ENCODE measurements at places on chromosomes 7 and 10.
A peak's percentile ranks its signal among the peaks of the same experiment; 100 is the strongest.

GRCh38 chr10:3813986-3814837, 29.2 kb upstream of the KLF6 start:
- DNase-seq = peak; percentile 73

DNA sequence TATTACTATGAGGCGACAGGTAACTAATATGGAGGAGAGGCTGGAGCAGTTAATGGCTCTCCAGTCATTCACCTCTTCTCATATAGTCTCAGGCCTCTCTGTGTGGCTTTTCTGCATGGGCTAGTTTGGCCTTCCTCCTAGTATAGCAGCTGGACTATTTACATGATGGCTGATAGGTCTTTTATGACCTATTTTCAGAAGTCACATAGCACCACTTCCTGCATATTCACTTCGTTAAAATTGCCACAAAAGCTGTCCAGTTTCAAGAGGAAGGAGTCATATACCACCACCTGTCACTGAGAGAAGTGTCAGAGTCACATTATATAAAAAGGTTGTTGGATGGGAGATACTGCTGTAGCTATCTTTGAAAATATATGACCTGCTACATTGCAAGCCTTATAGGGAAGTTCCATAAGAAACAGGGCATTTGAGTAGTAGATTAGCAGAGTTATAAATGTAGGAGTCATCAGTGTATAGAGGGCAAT, 8.0 kb upstream of the DMTF1 start:
- DNase-seq = no peak

GRCh38 chr7:668139-668931, 58.2 kb upstream of the DNAAF5 start:
- DNase-seq = peak; percentile 80

DNA sequence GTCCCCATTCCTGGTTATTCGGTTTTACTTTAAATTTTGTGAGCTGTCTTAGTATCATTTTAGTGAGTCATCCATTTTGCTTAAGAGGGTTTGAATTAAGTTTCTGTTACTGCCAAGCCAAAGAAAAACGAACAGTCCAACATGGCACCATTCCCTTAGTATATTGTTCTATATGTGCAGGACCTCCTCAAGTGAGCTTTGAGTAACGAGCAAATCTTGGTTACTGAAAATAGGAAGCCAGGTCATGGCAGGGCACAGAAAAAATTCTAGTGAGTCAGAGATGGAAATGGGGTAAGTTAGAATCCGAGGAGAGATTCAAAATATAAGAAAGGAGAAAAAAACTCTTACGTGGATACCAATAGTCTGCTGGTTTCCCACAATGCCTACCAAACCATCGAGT, 292.9 kb downstream of the BAMBI start:
- DNase-seq = peak; percentile 64

DNA sequence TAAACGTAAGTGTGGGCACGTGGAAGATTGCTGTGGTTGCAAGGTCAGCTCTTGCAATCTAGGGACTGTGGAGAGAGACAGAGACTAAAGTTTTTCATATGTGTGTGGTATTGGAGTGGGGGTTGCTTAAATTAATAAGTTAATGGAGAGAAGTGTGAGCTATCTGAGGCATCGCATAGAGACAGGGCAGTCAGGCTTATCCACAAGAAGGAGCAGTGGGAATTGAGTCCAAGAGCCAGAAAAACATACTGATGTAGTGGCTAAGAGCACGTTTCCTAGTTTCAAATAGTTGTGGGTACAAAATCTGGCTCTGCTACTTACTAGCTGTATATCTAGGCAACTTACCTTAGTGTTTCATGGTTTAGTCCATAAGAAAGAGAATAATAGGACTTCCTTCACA, 65.8 kb downstream of the SORCS3 start:
- no peak for DNase-seq

GRCh38 chr10:87613751-87614150, 45.9 kb upstream of the PAPSS2 start:
- no peak for DNase-seq

DNA sequence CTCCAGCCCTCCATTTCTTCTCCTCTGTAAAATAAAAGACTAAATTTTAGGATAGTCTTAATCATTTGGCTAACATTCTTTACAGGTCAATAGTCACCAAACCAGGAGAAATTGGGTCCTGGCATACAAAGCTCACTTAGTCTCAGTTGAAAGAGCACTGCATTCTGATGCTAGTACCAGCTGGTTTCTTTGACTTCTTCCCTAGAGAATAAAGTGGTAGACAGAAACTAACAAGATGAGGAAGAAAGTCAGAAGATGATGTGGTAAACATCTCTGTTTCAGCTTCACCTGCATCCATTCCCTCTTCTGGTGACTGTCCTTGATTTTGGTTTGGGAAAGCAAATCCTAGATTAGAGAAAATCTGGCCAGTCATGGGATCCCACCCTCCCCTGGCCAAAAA, 37.2 kb downstream of the NKX2-3 start:
- DNase-seq = no peak

DNA sequence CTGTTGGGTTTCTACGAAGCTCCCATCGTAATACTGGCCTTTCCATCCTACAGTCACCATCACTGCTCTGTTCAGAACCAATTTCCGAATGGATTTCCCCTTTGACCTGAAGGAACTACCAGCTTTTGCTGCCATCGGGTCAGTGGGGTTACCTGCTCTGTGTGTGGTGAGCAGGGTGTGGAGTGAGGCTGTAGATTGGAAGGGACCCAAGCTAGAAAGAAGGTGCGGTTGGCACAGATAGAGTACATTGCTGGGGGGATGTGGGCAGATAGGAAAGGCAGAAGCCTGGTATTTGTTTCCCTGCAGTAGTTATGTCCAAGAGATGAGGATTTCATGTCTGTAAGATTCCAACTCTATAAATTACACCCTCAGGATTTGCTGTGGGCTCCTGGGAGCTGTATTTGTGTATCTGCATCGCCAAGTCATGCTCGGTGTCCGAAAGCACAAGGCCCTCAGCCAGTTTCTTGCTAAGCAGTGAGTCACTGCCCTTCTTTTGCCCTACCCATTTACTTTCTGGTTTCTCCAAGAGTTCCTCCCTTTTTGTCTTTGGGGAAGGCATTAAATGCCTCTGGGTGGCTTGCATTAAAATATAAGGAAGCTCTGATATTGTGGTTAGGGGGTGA, 15.4 kb downstream of the CLCN1 start:
- DNase-seq = peak; percentile 91

DNA sequence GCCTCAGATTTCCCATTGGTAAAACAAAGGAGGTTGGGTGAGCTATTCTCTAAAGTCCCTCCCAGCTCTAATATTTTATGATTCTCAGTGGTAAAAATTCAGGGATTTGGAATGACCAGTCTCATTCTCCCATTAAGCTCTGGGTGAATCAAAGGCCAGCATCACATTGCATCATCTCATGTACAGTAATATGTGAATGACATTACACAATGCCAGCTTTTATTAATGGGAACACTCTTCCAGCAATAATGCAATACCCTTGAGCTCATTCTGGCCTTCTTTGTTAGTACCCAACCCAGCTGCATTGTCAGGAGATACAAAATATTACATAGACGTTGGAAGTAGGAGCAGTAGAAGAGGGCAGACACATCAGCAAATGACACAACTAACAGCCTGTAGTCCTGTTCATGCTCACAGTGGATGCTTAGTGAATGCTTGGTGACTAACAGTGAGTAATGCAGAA, 100.0 kb upstream of the EGR2 start:
- DNase-seq = peak; percentile 29

GRCh38 chr7:3922175-3922635, 621.2 kb downstream of the SDK1 start:
- DNase-seq = peak; percentile 94

GRCh38 chr7:7176406-7177043, 5.8 kb upstream of the C1GALT1 start:
- peak; percentile 92 for DNase-seq

GRCh38 chr10:77906951-77907421, 19.6 kb downstream of the DLG5 start:
- no peak for DNase-seq

- DNase-seq = peak; percentile 39
Observed at GRCh38 chr7:111855842-111856227, 293.5 kb upstream of the IMMP2L start.

- no peak for DNase-seq
Observed at GRCh38 chr7:38312821-38313220, 39.4 kb upstream of the TARP start.

DNA sequence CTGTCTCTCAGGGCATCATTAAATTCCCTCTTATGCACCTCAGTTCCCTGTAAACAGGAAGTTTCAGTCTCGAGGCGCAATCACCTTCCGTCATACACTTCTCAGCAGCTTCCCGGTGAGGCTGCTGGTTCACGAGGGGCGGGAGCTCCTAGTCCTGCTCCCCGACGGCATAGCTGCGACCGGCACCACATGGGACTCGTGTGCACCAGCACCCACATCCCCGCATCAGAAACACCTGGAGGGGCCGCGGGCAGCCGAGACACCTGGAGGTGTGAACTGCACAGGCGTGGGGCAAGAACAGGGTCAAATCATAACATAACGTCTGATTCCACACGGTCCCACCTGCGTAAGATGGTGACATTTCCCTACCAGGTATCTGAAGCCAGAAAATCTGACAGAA, 52.7 kb downstream of the DIP2C start:
- no peak for DNase-seq

DNA sequence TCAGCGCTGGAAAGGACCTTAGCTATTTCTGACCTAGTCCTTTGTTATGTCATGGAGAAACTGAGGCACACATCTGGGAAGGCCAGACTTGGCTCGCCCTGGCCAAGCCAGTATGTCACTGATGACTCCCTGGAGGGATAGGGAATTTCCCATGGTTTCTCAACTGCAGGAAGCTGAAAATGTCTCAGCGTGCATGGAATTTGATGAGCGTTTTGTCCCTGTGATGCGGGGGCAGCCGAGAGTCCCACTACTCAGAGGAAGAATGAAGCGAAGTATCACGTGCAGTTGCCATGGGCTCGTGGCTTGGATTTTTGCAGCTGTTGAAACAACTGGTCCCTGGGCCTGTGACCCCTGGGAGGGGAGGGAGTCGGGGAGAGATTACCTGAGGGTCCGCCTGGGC, 44.8 kb downstream of the CLIP2 start:
- peak; percentile 41 for DNase-seq

- no peak for DNase-seq
Observed at GRCh38 chr7:197413-198335, 5.3 kb downstream of the FAM20C start.

GRCh38 chr10:21317902-21318301, 207.6 kb downstream of the SKIDA1 start:
- peak; percentile 90 for DNase-seq

DNA sequence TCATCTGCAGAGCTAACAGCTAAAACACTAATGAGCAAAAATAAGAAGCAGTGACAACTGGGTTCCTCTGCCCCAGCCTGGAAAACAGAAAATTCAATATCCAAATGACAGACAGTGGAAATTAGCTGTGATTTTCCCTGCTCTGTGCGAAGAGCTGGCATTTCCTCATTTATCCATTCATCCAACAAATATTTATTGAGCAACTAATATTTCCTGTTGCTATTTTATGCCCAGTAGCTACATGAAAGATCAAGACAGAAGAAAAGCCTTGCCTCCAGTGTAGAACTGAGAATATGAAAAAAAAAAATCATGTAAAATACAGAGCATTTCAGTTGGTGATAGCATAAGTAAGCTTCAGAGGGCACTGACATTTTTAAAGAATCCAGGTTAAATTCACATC, 140.9 kb downstream of the ABCA13 start:
- DNase-seq = no peak

DNA sequence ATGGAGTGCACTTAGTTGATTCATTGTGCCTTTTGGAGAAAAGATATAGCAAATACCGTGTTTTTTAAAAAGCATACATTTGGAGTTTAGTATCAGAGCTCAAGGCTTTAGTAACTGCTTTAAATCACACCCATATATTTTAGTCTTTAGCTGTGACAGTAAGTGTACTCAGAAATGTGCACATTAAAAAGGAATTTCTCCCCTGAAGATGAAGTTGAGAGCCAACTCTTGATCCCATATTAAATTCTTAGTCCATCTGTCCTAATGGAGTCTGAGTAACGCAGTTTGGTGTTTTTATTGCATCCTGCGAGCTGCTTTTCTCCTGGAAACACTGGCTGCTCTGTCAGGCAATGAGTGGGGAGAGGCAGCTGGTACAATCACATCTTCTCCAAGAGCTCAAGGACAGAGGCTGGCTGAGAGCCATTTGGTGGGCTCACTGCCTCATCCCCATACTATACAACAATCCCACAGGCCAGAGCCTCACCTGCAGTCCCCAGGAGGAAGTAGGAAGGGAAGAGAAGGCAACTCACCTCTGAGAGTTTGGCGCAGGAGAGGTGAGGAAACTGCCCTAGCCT, 473.6 kb upstream of the C7orf33 start:
- no peak for DNase-seq

Data from astrocyte of the spinal cord (primary cell).